ENCODE measurements at places on chromosomes 12 and 14. TPM values are rescaled to one million over a fixed set of nuclear protein-coding genes. Genes with fewer than 3 reads are reported as not detected.

DNA sequence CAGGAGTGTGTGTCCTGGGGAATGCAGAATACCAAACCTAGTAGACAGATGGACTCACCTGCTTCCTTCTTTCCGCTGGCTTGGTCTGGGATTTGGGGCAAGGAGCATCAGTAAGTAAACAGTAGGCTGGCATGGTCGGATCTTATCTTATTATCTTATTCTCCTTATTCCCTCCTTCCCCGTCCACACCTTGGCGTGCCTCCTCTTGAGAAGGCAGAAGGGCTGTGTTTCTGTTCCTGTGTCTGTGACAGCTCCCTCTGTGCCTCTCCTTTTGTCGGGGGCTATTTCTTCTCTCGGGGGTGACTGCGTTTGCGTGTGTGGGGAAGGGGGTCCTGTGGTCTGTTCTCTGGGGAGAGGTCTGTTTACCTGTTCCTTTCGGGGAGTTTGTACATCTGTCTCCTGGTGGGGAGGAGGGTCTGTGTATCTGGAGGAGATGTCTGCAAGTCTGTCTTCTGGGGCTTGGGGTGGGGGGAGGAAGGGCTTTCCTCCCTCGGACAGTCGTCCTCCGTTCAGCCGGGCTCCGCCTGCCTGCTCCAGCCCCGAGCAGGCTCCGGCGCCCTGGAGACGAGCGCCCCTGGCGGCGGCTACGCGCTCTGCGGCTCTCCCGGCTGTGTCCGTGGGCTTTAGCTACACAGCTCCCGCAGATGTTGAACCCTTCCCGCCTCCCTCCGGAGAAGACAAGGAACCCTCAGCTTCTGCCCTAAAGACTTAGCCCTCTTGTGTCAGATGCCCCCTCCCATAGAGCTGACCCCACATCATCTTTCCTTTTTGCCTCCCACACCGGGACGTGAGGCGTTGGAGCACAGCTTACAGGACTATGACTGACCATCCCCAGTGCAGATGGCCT, 4.4 kb downstream of the KRT86 start:
- DNase-seq, result no peak

DNA sequence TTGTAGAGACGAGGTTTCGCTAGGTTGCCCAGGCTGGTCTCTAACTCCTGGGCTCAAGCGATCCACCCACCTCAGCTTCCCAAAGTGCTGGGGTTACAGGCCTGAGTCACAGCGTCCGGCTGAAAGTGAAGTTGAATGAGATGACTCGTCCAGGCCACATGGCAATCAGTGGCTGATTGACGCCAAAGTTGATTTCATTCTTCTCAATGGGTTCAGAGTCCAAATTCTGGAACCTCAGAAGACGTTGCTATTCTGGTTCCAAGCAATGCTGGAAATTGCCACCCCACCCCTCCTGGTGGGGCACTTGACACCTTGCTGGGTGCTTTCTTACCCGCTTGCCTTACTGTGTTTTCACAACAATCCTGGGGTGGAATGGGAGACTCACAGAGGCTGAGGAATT, 14.9 kb downstream of the ABCB9 start:
- DNase-seq, result peak; percentile 81

GRCh38 chr14:27184427-27184826, 586.6 kb upstream of the NOVA1 start:
- DNase-seq, result no peak

DNA sequence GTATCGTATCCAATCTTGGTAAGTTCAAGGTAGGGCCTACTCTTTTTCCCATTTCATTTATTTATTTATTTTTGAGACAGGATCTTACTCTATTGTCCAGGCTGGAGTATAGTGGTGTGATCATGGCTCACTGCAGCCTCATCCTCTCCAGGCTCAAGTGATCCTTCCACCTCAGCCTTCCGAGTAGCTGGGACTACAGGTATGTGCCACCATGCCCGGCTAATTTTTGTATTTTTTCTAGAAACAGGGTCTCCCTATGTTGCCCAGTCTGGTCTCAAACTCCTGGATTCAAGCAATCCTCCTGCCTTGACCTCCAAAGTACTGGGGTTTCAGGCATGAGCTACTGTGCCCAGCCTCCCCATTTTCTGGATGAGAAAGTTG, 57.2 kb downstream of the CLMN start:
- no peak for DNase-seq

The ANKRD13A gene
- 46.1 TPM for total RNA-seq

GRCh38 chr12:18254081-18254480, 7.2 kb upstream of the PIK3C2G start:
- DNase-seq, result no peak

The SNX6 gene
- total RNA-seq, result 80.5 TPM

- no peak for DNase-seq
Measured at GRCh38 chr14:28653521-28653920, 113.1 kb upstream of the FOXG1 start.

The YAF2 gene
- total RNA-seq, result 11.0 TPM

The TAS2R7 gene
- not detected for total RNA-seq

- DNase-seq, result no peak
Measured at GRCh38 chr12:24615967-24616411, 332.9 kb downstream of the BCAT1 start.

DNA sequence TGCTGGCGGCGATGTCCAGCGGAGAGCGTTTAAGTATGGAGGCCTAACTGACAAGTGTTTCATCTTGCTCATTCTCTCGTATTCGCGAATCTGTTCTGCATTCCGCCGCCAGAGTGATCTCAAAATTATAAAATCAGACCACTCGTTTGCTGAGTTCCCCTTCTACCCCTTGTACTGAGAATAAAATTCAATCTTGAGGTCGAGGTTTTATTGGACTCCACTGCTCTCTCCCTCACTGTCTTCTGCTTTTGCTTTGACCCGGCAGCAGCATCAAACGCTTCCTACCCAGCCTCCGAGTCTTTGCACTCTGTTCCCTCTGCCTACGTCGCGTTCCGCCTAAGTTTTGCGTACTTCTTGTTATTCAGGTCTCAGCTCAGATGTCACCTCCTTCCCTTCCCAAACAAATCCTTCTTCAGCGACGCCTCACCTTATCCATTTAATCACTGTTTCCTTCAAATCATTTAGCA, 462 bp downstream of the KNTC1 start:
- peak; percentile 68 for DNase-seq

- DNase-seq, result no peak
Measured at GRCh38 chr14:32813401-32813800, 125.3 kb upstream of the NPAS3 start.

DNA sequence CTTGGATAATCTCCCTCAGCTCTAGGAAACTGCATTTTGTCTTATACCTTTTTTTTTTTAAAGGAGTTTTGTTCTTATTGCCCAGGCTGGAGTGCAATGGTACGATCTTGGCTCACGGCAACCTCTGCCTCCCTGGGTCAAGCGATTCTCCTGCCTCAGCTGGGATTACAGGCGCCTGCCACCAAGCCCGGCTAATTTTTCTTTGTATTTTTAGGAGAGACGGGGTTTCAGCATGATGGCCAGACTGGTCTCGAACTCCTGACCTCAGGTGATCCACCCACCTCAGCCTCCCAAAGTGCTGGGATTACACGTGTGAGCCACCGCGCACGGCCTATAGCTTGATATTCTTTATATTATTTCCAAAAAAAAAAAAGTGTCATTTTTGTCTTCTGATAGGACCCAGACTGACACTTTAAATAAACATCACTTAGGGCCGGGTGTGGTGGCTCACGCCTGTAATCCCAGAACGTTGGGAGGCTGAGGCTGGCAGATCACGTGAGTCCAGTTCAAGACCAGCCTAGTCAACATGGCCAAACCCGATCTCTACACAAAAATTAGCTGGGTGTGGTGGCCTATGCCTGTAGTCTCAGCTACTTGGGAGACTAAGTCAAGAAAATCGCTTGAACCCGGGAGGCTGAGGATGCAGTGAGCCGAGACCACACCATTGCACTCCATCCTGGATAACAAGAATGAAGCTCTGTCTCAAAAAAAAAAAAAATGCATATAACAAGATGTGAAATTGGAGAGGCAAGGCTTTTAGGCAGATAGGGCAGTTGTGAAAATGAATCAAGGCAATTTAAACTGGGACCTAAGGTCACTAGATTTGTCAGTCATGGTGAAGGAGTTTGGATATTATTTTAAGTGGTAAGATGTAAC, 18.4 kb downstream of the SLC2A3 start:
- no peak for DNase-seq

The LRP1-AS gene
- not detected for total RNA-seq

The IGFBP6 gene
- total RNA-seq, result 2.7 TPM

The TMEM52B gene
- not detected for total RNA-seq

GRCh38 chr12:18472806-18473205, 211.5 kb downstream of the PIK3C2G start:
- DNase-seq, result no peak

DNA sequence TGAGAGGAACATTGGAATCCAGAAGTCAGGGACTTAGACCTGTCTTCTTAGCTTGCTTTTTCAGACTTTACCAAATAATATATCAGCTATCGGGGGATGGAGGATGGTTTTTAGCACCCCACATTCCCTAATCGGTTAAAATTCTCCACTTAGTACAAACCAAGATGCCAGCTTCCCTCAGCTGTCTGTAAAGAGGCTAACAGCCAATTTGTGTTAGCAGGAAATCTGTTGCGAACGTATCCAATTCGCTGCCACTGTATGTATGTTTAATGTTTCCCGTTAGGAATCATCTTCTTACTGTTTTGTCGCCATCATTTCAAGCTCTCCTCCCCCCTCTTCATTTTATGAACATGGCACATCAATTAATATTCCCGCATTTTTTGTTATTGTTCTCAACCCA, 289.0 kb downstream of the BCL11B start:
- DNase-seq, result no peak

DNA sequence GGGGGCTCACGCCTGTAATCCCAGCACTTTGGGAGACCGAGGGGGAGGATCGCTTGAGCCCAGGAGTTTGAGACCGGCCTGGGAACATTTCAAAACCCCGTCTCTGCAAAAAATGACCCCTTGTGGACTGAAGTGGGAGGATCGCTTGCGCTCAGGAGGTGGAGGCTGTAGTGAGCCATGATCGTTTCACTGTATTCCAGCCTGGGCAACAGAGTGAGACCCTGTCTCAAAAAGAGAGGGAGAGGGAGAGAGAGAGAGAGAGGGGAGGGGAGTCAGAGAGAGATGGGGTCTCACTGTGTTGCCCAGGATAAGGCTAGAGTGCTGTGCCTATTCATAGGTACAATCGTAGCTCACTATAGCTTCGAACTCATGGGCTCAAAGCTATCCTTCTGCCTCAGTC, 2.8 kb downstream of the FGD4 start:
- no peak for DNase-seq

The KRT74 gene
- not detected for total RNA-seq

The NID2 gene
- total RNA-seq, result 40.1 TPM

DNA sequence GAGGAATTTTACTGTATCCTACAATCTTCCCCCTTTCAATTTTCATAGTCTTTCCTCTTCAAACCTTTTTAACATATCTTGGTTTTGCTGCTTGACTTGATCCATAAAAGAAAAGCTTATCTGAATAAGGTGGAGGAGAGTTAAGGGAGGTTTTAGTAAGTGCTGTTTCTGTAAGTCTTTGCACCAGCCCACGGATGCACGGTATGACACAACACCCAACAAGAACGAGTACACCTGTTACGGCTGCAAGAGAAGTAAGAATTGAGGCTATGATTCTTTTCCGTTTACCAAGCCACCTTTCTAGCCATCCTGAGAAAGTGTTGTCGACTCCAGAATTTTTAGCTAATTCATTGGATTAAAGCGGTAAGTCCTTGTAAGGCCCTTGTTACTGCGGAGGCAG, 26.1 kb upstream of the CPNE8 start:
- no peak for DNase-seq

DNA sequence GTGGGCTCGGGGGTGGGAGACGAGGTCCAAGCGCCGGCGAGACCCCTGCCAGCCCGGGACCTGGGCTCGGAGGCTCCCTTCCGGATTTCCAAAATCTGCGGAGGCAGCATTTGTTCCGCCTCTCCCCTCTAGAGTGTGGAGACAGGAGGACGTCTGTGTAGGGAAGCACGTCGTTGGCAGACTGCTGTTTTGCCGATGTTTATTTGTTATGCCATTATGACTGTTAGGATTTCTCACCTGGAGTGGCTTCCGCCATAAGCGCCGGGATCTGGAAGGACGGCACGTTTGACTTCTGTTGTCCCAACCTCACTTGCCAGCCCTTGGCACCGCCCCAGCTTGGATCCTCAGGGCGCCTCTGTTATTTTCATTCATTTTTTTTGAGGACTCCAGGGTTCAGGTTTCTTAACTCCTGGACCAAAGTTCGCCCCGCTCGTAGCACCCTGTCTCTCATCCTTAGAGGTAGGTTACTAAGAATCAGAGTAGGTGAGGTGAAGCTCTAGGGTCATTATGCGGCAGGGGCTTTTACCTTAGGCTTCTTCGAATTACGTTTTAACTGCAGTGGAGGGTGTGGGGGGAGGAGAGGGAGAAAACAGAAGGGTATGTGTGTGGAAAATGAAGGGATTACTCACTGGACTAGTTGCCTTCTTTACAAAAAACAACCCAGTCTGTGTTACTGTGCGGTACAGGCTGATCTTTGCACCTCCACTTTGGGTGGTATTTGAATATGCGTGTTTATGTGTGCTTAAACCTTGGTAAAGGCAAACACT, 547 bp upstream of the PYGL start:
- no peak for DNase-seq

DNA sequence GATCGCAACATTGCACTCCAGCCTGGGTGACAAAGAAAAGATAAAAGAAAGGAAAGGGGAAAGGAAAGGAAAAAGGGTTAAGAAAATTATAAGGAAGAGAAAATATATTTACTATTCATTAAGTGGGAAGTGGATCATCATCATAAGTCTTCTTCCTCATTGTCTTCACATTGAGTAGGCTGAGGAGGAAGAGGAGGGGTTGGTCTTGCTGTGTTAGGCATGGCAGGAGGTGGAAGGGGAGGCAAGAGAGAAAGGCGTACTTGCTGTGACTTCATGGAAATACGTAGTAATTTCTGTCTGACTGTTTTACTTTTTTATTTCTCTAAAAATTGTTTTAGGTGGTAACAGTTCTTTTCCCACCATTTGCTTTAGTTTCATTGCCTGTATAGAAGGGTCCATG, 26.2 kb downstream of the FAM177A1 start:
- DNase-seq, result no peak

GRCh38 chr12:57626111-57626920, 6.7 kb downstream of the B4GALNT1 start:
- DNase-seq, result no peak

DNA sequence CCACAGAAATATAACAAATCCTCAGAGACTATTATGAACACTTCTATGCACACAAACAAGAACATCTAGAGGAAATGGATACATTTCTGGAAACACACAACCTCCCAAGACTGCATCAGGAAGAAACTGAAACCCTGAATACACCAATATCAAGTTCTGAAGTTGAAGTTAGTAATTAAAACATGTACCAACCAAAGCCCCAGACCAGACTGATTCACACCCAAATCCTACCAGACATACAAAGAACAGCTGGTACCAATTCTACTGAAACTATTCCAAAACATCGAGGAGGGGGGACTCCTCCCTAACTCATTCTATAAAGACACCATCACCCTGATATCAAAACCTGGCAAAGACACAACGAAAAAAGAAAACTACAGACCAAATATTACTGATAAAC, 114.7 kb upstream of the CCDC175 start:
- DNase-seq, result no peak

The RNASE3 gene
- not detected for total RNA-seq

GRCh38 chr12:131939007-131939406, 9.9 kb downstream of the PUS1 start:
- no peak for DNase-seq

GRCh38 chr12:70467918-70468733, 102.0 kb downstream of the KCNMB4 start:
- no peak for DNase-seq

- no peak for DNase-seq
Measured at GRCh38 chr14:89746654-89747053, 207.9 kb downstream of the EFCAB11 start.
